ENCODE measurements at places on chromosomes 12 and 14.

DNA sequence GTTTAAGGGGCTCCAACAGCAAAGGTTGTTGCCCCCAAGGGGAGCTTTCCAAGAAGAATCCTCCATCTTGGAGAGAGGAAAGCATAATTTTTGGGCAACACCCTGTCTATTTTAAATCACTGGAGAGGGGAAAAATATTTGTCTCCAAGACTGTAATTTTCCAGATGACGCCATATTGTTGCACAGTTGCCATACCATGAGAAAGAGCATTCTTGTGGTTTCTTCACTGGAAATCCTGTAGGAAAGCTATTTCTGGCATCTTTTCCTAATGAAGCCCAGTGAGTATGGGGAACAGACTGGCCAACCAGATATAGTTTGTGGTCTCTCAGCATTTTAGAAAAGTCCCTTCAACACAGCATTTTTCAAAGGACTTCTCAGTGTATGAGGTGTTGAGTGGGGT is 88.1 kb upstream of the MANSC4 start:
- no peak for DNase-seq

DNA sequence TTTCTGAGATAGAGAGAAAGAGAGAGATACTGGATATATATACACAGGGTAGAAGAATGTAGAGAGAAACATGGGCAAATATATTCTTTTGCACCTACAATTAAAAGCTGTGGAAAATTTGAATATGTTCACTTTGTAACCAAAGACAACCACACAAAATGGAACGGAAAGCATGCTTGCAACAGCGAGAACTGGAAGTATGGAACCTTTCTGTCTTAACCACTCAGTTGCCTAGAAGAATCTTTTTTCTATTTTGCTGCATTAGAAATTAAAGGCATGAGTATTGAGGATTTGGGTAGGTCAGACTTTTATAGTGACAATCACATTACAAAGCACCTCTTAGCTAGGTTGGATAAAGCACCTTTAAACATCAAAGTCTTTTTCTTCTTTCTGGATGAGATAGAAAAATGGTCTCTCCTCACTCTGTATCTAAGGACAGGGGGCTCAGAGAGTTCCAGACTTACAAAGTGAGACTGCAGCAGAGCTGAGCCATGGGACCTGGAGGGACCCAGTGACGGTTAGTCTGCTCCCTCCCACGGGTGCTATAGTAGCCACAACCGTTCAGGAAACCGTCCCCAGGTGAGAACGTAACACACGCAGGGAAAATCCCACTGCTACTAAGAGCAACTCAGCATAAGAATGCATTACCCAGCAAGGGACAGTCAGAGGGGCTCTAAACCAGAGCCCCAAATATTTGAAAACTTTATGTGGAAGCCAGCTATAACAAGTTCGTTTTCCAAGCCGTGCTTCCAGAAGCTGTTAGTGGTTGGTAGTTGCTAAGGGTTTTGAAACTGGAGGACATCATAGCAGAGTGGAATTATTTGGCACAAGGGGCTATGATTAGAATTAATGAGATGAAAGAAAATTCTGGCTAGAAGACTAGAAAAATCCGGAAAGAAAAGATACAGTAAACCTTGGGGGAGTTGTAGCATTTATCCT is 97.1 kb downstream of the DAD1 start:
- DNase-seq: no peak

- no peak for DNase-seq
Measured at GRCh38 chr14:68514608-68515194, 278.2 kb downstream of the ZFP36L1 start.

DNA sequence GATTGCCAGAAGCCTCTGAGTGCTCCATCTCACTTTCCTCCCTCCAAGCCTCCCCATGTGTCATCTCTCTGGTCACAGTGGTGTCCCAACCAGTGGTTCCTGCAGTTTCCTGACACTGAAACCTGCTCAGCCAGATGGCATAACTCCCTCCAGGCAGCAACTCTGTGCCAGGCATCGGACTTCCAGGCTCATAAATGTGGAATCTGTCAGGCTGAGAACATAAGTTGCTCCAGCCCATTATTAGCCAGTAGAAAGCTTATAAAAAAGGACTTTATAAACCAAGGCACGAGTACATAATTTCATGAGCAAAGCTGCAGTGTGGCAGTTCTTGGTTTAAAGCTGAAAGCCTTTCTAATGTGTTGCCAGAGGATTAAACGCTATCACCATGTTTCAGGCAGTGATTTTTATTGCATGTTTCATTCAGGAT is 194.3 kb downstream of the DACT1 start:
- no peak for DNase-seq

- DNase-seq: no peak
Measured at GRCh38 chr12:34354239-34355200, 332.2 kb downstream of the ALG10 start.

- DNase-seq: no peak
Measured at GRCh38 chr12:38782359-38782758, 123.0 kb downstream of the CPNE8 start.

DNA sequence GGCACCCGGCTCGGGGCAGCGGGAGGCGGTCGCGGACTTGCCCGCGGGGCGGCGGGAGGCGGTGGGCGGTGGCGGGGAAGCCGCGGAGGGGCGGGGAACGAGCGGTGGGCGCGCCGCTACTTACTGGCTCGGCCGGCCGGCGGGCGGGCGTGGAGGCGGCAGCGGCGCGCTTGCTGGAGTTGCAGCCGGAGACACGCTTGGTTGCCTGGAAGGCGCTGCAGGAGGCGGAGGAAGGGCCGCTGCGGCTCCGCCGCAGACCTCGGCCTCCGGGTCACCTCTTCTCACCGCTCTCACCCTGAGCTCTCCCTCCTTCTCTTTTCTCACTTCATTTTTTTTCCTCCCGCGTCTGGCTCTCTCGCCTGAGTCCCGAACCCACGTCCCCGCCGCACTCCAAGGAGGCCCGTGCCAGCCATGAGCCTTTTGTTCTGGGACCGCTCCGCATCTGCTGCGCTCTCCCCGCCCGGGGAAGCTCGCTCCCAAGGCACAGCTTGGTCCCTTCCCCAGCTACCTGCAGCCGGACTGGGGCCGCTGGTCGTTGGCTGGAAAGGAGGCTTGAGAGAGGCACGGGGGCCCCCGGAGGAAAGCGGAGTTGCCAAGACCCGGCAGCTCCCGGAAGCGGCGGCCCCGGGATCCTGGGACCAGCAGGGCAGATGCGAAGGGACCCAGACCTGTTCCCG is 592 bp upstream of the KCNK10 start:
- DNase-seq: no peak

GRCh38 chr12:124759841-124760503 is 103.7 kb downstream of the SCARB1 start:
- no peak for DNase-seq

DNA sequence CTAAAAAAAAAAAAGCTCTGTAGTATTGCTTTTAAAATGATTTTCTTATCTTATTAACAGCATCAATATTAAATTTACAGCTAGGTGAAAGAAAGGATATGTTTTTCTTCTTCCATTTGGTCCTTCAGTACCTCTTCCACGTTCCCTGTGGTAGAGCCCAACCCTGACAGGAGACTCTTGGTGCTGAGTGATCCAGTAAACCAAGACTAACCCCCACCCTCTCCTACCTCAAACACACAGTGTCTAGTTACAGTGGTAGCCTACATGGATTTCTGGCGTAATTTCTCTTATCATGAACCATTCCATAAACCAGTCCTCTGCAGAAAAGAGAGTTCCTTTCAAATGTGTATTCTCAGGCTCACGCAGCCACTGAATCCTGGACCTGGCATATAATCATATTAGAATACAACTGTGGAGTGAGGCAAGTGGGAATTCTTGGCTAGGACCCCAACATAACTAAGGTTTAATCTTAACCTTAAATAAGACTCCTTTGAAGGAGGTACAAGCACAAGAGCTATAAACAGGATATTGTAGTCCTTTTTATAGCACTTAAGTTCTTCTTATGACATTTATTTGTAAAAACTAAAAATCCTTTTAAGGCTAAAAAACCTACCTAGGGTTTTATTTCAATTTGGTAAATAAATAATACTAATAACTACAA is 27.1 kb downstream of the TXNRD1 start:
- DNase-seq: no peak

Measured in cortex of kidney (tissue), 1 donor.